ENCODE measurements at places on chromosomes 7 and 10.

DNA sequence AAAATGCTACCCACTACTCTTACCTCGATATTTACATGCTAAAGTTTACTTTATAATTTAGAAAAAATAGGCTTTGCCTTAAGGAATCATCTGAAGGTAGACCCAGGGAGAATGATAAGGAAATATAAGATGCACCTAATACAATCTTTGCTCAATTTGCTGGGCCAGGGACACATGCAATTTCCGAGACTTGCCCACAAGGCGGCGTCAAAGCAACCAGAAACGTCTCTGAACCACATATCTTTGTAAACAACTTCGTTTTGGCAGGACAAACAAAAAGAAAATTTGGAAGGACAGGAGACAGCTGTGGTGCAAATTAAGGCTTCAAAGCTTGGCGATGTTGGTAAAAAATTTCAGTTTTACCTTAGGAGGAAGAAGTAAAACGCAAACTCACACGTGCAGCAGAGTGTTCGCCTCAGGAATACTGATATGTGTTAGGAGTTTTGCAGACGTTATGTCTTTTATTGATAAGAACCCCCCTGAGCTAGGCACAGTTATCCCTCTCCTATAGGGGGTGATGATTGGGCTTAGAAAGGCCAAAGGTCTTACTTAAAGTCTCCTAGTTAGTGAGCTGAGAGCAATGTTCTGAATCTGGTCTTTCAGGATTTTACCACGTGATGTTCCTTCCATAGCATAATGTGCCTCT is 134.3 kb downstream of the PRKCQ start:
- peak; percentile 24 for DNase-seq

DNA sequence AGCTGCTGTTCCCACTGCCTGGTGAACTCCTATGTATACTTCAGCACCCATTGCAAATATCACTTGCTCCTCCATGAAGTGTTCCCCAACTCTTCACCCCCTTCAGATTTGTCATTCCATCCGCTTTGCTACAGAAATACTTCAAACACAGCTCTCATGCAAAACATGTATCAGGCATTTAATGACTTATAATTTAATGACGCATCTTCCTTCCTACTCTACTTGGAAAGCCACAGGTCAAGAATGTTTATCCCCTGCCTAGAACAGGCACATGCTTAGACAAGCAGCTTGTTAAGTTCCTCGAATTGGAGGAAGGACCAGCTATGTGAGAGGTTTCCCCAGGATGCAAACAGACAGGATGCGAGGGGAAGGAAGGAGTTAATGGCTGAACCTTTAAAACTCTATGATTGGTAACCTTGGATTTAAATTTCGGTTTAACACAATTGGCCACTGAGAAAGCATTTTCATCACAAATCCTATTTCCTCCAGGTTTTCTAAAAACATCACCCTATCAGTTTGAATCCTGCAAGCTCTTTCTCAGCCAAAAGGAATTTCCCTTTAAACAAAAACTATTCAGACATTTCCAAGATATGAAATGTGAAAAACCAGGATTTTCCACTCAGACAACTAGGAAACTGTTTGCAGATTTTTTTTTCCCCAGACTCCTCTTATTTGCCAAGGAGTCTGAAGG is 11.5 kb downstream of the CREB3L2 start:
- DNase-seq, result no peak

DNA sequence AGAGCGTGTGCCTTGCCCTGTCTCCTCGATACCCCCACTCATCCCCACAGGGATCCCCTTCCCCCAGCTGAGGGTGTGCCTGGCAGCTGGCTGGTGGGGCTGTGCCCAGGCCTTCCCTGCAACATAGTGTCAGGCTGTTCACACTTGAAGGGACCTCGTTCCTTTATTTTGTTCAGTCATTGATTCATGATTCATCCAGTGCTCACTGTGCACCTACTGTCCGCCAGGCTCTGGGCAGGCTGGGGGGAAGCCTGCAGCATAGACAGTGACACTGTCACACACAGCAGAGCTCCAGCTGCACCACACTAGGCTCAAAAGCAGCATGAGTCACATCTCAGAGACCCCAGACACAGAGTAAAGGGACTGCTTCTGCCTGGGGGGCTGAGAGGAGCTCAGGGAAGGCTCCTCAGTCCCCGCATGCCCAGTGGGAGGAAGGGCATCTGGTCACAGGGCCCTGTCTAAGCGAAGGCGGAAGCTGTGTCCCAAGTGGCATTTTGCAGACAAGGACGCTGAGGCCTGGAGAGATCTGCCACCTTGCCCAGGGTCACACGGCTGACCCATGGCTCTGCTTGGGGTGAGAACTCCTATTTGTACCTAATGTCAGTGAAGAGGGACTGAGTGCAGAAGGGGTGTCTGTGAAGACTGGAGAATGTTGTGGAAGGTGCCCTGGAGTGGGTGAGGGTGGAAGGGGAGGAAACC is 27.9 kb downstream of the CDH23 start:
- no peak for DNase-seq

GRCh38 chr7:27207348-27207985 is 7.6 kb upstream of the HOXA13 start:
- DNase-seq, result no peak

GRCh38 chr10:47009215-47009838 is 98.1 kb downstream of the PTPN20 start:
- DNase-seq, result no peak

DNA sequence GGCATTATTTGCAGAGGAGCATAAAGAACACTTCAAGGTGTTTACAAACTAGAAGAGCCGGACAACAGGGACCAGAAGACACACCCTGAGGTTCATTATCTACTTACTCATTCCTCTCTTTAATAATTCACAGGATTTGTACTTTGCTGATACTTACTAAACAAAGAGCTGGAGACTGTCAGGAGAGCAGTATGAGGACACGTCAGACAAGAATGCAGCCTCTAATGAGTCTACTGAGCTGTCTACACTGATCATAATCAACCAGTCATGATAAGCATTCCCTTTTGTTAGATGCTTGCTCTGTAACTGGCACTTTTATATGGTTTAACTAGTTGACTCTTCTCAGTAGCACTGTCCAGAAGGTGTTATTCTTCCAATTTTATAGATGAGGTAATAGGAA is 243.3 kb upstream of the CDC14C start:
- DNase-seq, result no peak

- no peak for DNase-seq
Measured at GRCh38 chr10:131641231-131641630, 259.6 kb upstream of the PPP2R2D start.

DNA sequence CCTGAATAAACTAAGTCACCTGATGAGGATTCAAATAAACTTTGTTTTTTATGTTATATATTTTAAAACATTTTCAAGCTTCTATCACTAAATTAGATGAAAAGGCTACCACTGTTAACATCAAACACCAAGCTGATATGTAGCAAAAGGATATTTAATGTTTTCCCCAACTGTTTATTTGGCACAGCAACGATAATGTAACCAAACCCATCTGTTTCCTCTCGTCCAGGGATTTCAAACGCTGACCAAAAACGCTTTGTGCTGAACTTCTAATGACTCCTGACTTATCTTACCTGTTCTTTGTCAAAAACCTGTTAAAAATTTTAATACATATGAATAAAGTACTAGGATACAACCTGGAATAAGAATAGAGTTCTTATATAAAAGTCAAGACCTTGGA is 30.5 kb downstream of the DCLRE1A start:
- no peak for DNase-seq

- no peak for DNase-seq
Measured at GRCh38 chr7:1768832-1769231, 98.8 kb downstream of the ELFN1 start.

DNA sequence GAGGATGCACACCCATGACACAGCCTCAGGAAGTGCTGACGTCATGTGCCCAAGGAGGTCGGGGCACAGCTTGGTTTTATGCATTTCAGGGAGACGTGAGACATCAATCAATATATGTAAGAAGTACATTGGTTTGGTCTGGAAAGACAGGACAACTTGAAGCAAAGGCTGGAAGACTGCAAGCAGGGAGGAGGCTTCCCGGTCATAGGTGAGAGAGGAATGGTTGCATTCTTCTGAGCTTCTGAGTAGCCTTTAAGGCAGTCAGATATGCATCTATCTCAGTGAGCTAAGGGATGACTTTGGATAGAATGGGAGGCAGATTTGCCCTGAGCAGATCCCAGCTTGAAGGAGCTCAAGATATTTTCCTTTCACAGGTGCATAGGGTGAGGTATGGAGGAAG is 349.5 kb downstream of the TYW1 start:
- DNase-seq, result no peak

DNA sequence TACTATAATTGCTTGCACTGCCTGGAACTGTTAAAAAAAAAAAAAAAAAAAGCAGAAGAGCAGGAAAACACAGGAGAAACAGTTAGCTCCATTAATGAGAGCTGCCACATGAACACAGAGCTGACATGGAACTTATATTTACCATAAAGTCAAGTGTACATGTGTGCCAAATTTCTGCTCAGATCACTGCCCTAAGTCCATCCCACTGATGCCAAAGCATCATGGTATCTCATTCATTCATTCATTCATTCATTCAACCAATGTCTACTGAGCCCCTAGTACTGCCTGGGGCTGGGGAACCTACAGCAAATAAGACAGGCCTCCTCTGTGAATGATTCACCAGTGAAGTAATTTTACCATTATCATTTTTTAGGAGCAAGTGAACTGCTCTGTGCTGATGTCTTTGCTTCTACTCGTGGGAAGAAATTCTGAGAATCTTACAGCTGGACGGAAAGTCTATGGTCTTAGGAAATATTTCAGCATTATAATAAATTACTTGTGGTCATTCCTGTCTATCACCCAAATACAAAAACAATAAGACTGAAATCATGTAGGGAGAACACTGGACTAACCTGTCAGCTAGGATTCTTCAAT is 58.8 kb upstream of the ABLIM1 start:
- DNase-seq, result no peak

GRCh38 chr10:49308881-49309280 is 9.9 kb downstream of the C10orf71 start:
- DNase-seq, result no peak

- DNase-seq, result no peak
Measured at GRCh38 chr10:114694752-114695151, 36.7 kb upstream of the ABLIM1 start.

DNA sequence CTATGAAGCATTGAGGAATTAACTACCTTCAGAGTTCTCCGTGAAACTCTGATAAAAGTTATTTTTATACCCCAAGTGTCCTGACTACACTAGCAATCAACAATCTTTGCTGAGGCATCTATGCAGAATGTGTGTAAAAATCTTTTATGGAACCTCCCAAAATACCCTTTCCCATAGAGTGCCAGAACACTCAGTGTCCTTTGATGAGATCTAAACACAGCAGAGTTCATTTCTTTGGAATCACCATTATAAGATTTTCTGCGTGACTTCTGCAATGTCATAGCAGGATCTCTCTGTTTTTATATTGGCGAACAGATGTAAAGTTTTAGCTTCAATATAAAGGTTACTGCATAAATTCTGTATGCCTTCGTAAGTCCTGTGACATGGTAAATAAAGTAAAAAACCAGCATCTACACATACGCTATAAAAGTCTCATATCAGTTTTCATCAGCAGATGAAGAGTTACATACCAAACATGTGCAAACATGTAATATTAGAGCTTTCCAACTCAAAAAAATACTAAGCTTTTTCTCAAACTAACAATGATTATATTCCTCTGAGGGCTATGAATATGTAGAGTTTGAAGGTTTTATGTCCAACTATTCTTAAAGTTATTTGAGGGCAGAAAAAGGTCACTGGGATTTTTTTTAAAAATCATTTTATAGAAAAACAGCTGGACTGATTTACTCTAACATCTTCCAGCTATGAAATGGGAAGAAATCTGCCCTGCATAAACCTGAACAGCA is 67.2 kb downstream of the SKIDA1 start:
- no peak for DNase-seq

DNA sequence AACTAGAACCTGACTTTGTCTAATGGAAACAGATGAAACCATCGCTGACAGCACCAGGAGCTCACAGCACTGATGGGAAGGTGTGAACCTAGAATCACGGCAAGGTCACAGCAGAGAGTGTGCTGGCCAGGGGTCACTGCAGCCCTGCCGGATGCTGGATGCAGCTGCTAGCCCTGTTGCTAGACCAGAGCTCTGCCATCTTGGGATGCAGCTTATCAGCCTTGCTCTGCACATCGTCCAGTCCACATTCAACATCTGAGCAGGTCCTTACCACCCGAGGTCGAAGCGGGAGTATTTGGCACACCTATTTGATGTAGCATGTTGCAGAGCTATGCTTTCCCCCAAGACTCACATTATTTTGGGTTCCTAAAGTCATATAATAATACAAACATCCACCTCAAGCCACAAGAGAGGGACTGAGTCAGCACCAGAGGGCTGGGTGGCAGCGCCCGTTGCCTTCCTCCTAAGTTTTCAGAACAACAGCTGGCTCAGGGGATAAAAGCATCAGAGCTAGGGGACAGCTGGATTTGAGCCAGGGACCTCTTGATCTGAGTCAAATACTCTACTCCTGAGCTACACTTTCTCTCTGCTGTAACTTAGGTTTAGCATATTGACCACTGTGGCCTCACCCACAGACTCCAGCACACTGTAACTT is 135.3 kb downstream of the ZNF467 start:
- no peak for DNase-seq
